SJCRH30 (cell line): ENCODE measurements at places on chromosomes 12 and 14. TPM values are rescaled to one million over a fixed set of nuclear protein-coding genes. Genes with fewer than 3 reads are reported as not detected.

GRCh38 chr14:98756749-98757148 is 515.2 kb downstream of the BCL11B start:
- no peak for DNase-seq

- DNase-seq = no peak
Observed at GRCh38 chr12:110345176-110345661, 58.3 kb downstream of the ANAPC7 start.

- no peak for DNase-seq
Observed at GRCh38 chr12:114529966-114530365, 124.0 kb upstream of the TBX5 start.

- DNase-seq = no peak
Observed at GRCh38 chr14:56806760-56807159, 3.5 kb downstream of the OTX2 start.

DNA sequence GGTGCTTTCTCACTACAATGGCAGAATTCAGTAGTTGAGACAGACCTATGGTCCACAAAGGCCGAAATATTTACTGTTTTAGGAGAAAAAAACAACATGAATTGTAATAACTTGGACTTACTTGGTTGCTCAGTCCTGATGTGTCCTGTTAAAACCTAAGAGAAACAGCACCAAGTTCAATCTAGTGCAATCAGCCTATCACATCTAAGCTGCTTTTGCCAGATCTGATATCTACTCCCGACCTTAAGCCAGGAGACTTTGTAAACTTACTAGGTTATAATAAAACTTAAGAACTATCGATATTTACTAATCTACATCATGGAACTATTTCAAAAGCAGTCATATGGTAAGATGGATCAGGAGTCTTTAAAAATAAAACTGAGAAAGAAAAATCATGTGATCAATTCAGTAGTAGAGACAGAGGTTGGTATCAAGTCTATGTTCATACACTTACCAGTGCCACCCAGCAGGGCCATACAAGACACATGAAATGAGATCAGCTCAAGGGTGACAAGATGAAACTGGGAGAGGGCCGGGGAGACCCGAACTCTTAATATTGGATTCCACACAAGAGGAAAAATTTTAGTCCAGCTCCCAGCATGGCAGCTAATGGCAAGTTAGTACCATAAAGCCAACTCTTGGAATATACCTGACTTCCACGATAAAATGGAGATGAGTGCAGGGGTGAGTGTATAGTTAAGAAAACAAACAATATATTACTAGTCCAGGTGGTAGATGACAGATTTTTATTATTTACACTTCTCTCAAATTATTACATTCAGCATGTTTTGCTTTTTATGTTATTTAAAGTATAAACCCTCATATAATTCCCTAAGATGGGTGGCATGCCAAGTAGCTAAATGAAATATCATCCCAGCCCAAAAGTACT is 27.5 kb downstream of the NUDT4 start:
- no peak for DNase-seq

DNA sequence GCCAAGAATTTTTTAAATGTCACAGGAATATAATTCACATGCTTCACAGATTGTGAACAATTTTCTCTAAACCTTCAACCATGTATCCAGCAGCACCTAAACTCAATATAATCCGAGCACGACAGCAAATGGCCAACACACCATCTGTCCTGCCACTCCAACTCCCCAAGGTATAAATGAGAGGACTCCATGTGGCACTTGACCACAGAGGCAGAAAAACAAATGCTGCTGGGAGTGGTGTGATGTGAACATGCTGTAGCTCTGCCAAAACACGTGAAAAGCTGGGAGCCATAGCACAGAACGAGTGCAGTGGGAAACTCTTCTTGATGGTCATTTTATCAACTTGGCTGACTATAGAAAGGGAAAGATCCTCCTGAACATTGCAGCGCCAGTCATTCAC is 70.9 kb downstream of the LLPH start:
- peak; percentile 49 for DNase-seq

DNA sequence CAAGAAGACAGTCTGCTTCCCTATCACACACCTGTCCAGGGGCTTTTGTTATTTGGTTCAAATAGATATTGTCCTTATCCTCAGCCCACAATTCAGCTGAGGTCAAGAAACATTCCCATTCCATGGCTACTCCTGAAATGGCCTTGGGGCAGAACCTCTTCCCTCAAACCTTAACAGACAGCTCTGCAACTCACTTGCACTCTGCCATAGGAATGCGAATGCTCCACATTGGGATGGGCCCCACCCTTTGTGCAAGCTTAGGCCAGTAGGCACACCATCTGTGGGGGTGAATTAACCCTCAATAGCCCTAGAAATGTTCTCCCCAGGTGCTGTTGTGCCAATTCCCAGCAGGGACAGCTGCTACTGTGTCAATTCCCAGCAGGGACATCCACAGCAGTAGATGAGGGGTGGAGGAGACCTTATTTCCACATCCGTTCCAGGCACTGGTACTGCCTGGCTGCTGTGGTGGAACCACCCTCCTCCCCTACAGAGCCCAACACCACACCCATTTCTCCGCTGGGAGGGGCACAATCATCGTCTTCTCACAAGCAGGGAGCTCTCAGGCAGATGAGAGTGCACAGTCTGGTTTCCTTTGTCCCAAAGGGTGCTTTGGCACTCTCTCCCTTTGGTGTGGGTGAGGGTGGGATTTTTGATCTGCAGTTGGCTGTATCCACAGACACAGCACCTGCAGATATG is 42.3 kb upstream of the GLIPR1 start:
- DNase-seq = no peak

DNA sequence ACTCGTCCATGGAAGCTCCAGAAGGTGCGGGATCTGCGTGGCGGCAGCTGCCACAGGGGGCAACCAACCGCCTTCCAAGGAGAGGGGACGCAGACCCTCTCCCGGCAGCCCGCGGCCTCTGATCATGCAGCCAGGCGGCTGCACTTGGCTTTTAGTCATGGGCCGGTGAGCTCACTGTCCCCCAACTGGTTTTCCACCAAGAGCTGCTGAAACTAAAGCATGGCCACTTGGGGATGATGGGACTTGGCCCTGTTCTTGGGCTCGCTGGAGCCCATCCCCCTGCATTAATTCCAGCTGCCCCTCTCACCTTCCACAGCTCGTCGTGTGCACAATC is 39.1 kb downstream of the CCDC85C start:
- DNase-seq = no peak

GRCh38 chr14:72643317-72643801 is 250.5 kb downstream of the DPF3 start:
- peak; percentile 22 for DNase-seq

DNA sequence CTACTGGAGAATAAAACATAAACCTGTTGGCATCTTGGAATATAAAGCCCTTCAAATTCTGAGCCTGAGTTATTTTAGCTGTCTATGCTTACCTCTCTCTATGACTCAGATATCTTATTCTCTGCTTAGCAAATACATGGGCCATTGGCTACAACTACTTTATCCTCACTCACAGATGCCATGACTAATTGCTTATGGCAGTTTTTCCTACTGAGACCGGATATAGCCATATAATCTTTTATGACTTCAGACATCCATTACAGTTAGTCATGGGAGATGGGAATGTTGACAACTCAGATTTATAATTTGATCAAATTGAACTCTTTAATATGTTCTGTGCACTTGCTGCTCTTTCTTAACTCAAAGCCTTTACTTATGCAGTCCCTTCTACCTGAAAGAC is 502.4 kb upstream of the ATP2B1 start:
- peak; percentile 14 for DNase-seq

DNA sequence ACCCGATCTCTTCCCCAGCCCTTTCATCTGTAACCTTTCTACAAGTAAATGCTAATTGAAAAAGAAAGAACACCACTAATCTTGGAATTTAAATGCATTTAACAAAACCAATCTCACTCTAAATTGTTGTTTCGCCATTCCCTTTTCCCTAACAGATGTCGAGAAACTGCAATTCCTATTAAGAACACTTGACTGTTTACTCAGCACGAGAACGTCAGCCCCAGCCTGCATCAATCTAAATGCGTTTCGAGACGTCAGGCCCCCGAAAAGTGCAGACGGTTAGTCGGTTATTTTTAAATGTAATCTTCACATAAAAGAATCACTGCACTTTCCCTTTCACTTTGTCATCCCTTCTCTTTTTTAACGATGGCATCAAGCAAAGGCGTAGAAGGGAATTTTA is 837.6 kb downstream of the VRK1 start:
- no peak for DNase-seq

KERA gene
- not detected in 2 replicates for total RNA-seq

GABARAPL1 gene
- total RNA-seq = 35.0 and 36.8 TPM in 2 replicates

VWF gene
- total RNA-seq = 0.35 and 0.73 TPM in 2 replicates
